EL (cell line): ENCODE measurements at places on chromosomes 11 and 22.

DNA sequence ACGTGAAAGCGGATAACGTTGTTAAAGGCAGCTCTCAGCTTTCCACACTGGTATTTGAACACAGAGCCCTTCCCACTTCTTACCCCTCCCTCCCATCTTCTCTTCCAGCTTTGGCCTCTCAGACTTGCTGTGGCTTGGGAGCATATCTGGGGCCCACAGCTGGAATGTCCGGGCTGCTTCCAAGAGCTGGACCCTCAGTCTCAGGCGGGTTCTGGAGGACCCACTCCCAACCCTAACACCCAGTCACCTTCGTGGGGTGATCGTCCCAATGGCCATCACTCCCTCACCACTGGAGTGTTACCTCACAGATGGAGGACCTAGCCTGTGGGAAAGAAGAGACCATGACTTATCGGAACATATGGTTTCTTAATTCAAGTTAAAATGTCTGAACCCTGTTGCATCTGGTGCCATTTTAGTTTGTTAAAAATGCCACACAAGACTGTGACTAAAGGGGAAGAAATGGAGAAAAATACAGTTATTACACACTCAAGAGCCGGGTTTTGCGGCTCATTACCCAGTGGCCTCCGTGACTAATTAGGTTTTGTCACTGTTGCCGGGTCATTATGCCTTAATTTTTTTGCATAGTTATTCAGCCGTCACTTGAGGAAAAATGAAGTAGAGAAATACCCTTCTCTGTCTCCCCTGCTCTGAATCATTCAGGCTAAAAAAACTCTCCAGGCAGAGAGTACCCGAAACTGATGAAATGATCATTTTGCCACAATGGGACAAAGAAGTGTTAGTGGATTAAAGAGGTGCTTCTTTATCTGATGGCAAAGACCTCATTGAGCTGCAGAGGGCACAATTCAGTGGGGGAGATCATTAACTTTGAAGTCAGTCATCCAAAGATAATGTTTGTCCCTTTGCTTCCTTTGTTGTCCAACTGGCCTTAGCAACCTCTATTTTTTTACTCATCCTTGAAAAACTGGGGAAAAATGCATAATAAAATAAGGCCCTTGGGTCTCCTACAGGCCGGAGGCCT, 87.2 kb upstream of the HTATIP2 start:
- DNase-seq: no peak

GRCh38 chr11:12243486-12243885, 133.1 kb downstream of the MICAL2 start:
- no peak for DNase-seq

GRCh38 chr11:85299258-85299942, 327.7 kb downstream of the DLG2 start:
- no peak for DNase-seq

DNA sequence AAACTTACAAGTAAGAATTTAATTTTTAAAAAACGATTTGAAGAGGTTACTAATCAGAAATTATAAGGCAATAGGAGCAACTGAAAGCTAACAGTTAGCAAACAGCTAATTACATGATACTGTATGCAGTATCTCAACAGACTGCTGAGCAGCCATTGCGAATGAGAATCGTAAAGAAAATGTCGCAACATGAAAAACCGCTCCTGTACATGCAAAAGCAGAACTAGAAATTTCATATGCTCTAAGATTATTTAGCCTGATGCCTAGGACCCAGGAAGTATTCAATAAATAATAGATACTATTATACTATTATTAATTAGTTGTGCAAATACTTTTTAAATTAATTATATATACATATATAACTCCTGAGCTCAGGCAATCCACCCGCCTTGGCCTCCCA, 48.7 kb upstream of the EP300 start:
- DNase-seq: no peak

DNA sequence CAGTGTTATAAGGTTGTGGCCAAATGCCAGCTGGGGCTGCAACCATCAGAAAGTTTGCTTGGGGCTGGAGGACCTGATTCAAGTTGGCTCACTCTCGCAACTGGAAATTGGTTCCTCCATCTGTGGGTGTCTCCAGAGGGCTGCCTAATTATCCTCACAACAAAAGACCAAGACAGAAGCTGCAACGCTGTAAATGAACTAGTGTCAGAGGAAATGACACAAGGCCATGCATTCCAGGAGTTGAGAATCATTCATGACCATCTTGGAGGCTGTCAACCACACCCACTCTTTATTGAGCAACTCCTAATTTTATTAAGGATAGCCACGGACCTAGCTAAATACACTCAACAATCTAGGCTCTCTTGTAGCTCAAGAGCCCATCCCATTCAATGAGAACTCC, 1060.8 kb downstream of the OPCML start:
- DNase-seq: peak; percentile 78

- DNase-seq: no peak
These were observed 21.1 kb downstream of the ASCC2 start for GRCh38 chr22:29816980-29817379.

- DNase-seq: no peak
These were observed 53.6 kb downstream of the LRRC32 start for GRCh38 chr11:76616676-76617552.

- DNase-seq: no peak
These were observed 37.2 kb downstream of the CYTH4 start for GRCh38 chr22:37319469-37319868.
